Renal pelvis (tissue), 12 donors: ENCODE measurements at places on chromosomes 2 and 18. TPM values are rescaled to one million over a fixed set of nuclear protein-coding genes. Genes with fewer than 3 reads are reported as not detected.

Gene ZNF396
- 5.3 TPM for polyA plus RNA-seq

Gene FAM228A
- polyA plus RNA-seq: 1.3 TPM

Gene STEAP3
- polyA plus RNA-seq: 1.4 TPM

Gene EDAR
- polyA plus RNA-seq: 2.5 TPM

Gene PIEZO2
- 18.2 TPM for polyA plus RNA-seq

Gene IL36RN
- not detected for polyA plus RNA-seq

Gene POTEE
- polyA plus RNA-seq: 0.15 TPM

Gene ST6GAL2
- polyA plus RNA-seq: 11.5 TPM

Gene SNORC
- polyA plus RNA-seq: 3.6 TPM

Gene PDE1A
- polyA plus RNA-seq: 22.5 TPM

Gene CNRIP1
- polyA plus RNA-seq: 17.8 TPM

Gene OXER1
- polyA plus RNA-seq: 12.8 TPM

- DNase-seq: no peak
Measured at GRCh38 chr2:45872211-45872610, 220.7 kb downstream of the PRKCE start.

DNA sequence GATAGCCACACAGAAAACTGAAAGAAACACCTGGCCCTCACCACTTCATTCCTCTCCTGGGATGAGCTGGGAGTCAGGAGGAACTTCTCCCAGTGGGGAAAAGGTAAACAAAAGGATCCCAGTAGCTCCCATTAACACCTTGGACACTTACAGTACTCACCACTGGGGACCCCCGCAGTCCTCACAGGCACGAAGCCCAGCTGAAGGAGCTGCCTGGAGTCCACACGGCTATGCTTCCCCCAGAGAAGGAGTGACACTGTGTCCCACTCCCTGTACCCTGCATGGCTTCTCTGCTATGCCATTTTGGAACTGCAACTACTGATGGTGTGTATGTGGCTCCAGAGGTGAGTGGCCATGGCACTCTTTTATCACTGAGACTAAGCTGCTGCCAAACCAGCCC lies 1565.1 kb downstream of the LRP1B start:
- DNase-seq: no peak

GRCh38 chr2:50097148-50097547 lies 934.8 kb downstream of the NRXN1 start:
- DNase-seq: no peak

- DNase-seq: no peak
Measured at GRCh38 chr2:39435234-39435633, 1.9 kb downstream of the MAP4K3 start.

- no peak for DNase-seq
Measured at GRCh38 chr2:142307086-142307485, 176.3 kb upstream of the LRP1B start.

DNA sequence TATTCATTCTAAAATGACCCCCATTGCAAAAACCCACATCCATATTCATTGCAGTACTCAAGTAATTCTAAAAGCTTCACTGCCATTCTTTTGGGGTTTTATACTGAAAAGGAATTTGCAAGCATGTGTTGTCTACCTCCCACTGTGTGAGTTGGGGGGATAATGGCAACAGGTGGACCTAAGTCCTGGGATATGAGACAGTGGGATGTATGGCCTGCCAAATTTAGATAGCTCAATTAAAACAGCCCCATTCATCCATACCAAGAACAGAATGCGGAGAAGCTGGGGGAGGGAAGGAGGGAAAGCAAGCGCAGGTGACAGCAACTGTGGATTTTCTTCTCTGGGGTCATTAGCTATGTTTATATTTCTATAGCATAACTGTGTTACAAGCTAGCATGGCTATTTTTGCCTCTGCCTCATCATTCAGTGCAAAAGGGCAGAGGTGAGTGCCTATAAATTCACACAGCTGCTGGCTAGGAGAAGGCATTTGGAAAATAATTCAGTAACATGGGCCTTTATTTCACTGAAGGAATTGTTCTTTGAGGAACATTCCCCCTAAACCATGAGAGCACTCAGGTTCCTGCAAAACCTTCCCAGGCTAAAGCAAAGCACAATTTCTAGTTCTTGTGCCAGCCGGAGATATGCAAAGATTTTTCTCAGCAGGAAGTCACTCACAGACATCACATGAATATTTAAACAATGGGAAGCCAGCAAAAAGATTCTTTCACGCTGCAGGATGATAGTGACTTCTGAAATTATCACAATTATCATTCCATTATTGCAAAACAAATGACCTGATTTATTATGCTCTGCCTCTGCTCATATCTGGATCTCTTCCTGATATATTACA lies 393.9 kb upstream of the ACVR2A start:
- DNase-seq: no peak

GRCh38 chr2:216634370-216635148 lies 1.3 kb downstream of the IGFBP2 start:
- no peak for DNase-seq

- no peak for DNase-seq
Measured at GRCh38 chr2:233317196-233317943, 9.8 kb downstream of the SAG start.

DNA sequence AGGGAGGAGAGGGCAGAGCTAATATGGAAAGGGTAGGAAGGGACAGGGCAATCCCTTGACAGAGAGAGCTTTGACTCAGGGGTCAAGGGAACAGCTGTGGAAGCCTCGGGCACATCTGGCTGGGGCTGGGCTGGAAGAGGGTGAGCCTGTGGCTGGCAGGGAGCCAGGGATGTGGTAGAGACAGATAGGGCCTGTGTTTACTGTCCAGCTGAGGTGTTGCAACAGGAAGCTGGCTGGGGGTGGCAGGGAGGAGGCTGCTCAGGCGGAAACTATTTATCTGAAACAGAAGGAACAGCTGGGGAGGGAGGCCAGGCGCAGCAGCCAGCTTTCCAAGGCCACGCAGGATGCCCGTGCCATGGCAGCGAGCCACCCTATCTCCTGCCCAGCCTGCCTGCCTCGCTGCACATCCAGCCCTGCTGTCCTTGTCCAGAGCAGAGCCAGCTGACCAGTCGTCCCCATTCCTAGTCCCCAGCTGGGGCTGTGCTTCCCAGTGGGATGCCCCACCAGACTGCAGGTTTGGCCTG lies 264.7 kb downstream of the CYP26B1 start:
- peak; percentile 16 for DNase-seq

DNA sequence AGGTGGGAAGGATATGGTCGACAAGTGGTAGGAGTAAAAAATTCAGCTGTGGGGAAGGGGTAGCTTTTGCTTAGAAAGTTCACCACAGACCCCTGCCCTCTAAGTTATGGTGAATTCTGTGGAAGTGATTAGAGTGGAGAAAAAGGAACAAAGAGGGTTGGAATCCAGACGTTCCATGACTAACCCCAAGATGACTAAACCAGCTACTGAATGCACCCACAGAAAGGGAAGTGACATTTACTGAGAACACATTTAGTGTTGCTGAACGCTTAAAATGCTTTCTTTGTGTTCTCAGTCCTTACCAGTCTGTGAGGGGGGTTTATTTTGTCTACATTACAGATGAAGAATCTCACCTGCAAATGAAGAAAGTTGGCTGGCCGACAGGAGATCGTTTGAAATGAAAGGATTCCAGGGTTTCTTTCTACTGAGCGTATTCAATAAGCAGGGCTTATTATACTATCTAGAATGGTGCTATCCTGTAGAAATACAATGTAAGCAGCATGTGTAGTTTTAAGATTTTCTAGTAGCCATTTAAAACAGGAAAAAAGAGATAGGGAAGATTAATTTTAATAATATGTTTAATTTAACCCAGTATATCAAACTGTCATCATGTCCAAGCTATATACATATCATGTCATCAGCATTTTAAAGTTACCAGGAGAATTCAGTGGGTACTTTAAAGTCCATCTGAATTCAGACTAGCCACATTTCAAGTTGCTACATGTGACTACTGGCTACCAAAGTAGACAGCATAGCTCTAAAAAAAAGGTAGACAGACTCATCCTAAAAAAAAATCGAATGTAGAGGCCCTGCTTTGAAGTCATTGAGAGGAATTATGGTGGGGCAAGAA lies 60.1 kb downstream of the LIMS1 start:
- DNase-seq: no peak

- DNase-seq: no peak
Measured at GRCh38 chr2:57890464-57890863, 156.1 kb upstream of the VRK2 start.

GRCh38 chr2:242063850-242064249 lies 194.3 kb downstream of the RTP5 start:
- DNase-seq: no peak

GRCh38 chr2:122061206-122061605 lies 305.8 kb downstream of the TSN start:
- no peak for DNase-seq

DNA sequence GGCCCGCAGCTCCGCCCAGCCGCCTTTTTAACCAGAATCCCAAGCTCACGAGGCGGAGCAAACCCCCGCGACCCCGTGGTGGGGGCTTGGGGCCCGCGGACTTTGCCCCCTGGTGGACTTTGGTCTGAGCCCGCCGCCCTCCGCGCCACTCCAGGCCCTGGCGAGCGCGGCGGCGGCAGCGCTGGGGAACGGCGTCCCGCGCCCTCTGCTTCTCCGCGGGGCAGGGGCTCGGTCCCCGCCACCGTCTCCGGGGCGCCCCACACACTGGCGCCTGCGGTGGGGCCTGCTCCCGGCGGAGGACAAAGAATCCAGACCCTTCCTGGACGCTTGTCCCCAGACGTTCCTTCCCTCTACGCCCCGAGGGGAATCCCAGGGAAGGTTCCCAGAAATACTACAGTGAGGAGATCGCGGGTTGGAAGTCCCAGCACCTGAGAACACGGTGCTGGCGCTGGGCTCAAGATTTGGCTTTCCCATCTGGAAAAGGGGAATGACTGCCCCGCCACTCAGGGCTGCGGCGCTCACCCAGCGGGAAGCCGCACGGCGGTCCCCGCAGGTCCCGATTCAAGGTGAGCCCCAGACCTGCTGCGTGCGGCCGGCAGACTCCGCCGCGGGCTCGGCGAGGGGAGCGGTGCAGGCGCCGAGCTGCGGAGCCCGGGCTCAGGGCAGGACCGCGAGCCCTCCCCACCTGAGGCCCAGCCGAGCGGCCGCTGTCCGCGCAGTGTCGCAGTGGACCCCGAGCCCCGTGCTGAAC lies at the start of gene HAAO:
TSS of gene HAAO (minus strand) at position 1 of the 751 bp plus-strand sequence. CDS start 47 bp downstream, outside the sequence.
- DNase-seq: peak; percentile 37

GRCh38 chr2:118114863-118115262 lies 26.6 kb downstream of the INSIG2 start:
- no peak for DNase-seq

GRCh38 chr18:7567474-7568425 lies 634 bp downstream of the PTPRM start:
- no peak for DNase-seq

DNA sequence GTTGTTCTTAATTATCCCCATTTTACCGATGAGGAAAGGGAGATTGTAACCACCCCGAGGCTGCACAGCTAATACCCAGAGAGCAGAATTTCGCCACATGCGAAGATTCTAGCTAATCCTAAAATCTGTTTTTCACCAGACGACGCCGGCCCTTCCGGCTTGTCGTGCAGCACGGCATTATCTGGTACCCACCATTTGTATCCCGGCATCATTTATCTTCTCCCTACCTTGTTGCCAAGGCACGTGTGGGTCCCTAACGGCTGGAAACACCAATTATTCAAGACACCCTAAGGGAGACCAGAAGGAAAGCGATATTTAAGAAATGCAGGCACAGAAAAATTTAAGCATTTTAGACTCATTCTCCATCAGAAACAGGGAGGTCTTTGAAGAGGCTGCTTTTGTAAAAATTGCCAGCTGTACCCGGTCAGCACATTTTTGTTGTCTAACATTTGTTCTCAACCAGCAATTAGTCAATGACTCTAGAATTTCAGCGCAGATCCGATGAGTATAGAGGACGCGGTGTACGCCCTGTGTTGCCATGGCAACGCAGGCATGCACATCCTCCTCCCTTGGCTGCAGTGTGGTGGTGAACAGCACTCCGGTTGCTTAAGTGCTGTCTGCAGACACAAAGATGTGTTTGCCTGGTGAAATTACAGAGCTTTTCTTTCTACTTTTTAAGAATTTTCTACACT lies 111.6 kb downstream of the AGAP1 start:
- DNase-seq: peak; percentile 80

DNA sequence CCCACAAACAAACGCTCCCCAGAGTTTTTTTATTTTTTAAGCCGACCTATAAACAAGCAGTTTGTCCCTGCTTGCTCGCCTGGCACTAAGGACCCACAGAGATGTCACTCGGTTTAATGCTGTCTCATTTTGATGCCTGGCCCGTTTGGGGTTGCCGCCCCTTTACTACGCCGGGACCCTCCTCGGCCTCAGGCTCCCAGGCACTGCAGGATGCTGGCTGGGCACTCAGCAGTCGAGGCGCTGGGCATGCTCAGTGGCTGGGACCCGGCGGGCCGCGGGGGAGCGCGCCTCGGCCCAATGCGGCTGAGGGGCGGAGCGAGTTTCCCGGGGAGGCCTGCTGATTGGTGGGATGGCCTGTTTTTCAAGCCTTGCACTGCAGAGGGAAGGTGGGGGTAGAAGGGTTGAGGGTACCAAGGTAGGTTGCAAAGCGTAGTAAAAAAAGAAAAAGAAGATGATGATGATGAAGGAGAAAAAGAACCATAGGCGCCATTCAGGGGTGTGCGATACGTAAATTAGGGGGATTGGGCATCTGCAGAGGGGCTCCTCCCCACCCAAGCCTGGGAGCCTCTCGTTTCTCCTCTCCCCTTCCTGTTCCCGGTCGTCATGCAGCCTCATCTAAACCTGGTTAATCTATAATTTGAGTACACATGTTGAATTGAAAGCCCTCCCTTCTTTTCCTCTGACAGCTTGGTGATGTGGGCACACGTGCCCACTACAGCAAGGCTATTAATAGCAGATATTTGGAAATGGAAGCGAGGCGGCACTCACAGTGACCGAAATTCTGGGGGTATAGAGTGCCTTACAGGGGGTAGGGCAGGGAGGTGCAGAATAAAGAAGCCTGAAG lies 1.5 kb upstream of the IRS1 start:
- peak; percentile 89 for DNase-seq

GRCh38 chr18:10482985-10483949 lies 28.8 kb downstream of the APCDD1 start:
- DNase-seq: no peak

- DNase-seq: no peak
Measured at GRCh38 chr2:10486601-10487079, 38.5 kb upstream of the ODC1 start.

GRCh38 chr2:77009307-77009706 lies 512.9 kb downstream of the LRRTM4 start:
- no peak for DNase-seq

DNA sequence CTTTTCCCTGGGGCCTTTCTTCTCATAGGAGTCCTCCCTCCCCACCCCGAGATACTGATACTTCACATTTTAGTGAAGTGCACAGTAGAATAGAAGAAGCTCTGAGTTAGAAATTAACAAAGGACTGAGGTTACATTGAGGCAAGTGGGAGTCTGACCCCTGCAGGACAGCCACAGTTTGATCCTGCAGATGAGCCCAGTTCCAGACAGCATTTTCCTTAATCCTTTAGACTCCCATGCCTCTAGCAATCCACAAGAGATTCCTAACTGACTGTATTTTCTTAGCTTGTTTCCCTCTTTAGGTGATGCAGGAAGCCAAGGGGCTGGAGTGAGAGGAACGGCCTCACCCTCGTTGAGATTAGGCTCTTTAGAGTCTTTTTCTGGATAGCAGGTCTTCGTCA lies 204.0 kb downstream of the CYRIA start:
- no peak for DNase-seq
